ENCODE measurements at places on chromosomes 5 and 9.

DNA sequence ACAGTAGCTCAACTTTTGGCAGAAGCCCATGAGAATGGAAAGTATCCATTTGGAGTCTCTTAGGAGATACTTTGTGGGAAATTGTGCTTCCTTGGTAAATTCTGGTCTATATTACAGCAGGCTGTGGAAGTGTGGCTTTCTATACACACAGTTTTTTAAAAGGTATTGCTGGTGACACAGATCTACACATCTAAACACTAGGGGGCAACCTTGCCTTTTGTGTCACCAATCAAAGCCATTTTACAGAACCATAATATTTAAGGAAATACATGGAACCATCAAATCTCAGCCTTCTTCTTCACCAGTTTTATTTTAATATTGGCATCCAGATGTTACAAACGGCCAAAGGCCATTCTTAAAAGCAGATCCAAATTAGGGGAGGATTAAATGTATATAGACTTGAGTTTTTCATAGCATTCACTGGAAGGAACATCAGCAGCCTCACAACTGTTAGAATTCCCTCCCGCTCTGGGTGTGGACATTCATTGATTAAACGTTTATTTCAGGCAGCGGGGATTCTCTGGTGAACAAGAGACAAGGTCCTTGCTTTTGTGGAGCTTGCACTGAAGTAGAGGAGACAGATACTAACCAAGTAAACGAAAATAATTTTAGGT, 132.4 kb upstream of the EPB41L4A start:
- DNase-seq: peak; percentile 14

DNA sequence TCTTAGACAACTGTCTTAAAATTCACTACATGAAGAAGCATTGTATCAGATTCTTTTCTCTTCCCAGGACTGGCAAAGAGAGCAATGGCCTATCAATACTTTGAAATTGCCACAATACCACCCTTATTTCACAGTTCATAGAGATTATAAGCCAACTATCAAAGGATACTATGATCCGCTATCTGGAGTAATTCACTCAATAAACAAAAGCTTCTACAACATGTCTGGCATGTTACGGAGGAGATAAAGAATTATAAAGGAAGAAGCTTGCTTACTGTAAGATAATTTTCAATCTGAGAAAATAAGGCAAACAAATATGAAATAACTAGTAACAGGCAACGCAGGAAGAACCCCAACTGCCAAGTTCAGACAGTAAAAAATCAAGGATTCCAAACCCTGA, 114.8 kb downstream of the GNAQ start:
- no peak for DNase-seq

DNA sequence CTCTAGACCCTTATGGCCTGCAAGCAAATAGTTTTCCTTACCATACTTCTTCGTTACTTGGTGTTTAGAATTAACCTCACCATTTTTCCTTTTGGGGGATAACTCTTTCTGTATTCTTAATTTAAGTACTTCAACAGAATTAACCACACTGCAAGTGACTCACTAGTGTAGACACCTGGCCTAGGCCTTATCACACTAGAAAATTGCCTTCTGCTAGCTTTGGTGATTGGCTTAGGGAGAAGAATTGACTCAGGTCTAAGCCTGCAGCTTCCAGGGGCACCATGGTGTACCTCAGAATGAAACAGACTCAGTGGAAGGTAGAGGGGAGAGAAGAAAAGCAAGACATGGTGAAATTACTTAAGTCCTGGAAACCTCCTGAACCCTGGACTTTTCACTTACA, 112.8 kb upstream of the HMHB1 start:
- DNase-seq: no peak

DNA sequence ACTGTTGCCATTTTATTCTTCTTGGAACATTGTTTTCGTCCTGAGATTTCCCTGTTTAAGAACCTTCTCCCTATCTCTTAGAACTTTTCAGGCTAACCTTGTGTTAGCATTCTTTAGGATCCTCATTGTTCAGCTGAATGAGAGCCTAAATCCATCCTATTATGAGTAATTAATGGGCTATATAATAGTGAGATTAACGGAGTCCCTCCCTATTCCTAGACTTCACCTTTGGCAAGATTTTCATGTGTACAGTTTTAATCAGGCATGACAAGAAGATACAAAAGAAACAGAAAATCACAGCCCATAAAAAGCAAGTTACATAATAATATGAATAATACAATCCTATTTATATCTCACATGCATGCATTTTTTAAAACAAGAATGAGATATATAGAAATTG, 9.1 kb upstream of the MSMP start:
- DNase-seq: no peak

- no peak for DNase-seq
These were observed 72.0 kb upstream of the DAP start for GRCh38 chr5:10832987-10833386.

GRCh38 chr5:15008476-15008875, 136.9 kb upstream of the ANKH start:
- peak; percentile 96 for DNase-seq

GRCh38 chr5:170372971-170373370, 16.2 kb downstream of the KCNMB1 start:
- no peak for DNase-seq

DNA sequence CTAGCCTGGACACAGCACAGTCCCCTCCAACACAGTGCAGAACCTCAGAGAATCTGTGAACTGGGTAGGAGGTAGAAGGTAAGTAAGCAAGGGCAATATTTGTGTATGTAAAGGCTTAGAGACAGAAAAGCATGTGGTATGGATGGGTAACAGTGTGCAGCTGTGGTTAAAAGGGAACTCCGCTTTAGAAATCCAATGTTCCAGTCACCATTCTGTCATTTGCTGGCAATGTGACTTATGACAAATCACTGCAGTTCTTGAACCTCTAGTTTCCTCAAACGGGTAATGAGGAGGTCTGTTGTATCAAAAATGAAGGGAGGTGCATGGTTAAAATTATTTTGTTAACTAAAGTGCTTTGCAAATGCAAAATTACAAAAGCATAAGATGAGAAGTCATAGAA, 125.5 kb upstream of the IFNE start:
- DNase-seq: no peak

DNA sequence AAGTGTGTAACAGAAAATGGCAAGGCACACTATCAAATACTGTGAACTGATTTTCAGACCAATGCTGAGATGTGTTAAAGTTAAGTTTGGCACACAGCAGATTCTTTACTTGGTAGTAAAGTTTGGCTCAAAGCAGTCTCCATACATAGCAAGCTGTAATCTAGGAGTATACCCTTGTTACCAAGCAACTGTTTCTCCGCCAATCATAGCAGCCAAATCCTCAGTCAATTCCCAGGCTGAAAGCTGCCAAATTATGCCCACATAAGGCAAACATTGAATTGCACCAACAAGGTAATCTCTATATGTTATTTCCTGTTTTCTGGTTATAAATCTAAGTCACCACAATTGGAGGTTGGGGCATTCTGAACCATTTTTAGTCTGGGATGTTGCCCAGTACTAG, 345.7 kb downstream of the DEPDC1B start:
- no peak for DNase-seq

DNA sequence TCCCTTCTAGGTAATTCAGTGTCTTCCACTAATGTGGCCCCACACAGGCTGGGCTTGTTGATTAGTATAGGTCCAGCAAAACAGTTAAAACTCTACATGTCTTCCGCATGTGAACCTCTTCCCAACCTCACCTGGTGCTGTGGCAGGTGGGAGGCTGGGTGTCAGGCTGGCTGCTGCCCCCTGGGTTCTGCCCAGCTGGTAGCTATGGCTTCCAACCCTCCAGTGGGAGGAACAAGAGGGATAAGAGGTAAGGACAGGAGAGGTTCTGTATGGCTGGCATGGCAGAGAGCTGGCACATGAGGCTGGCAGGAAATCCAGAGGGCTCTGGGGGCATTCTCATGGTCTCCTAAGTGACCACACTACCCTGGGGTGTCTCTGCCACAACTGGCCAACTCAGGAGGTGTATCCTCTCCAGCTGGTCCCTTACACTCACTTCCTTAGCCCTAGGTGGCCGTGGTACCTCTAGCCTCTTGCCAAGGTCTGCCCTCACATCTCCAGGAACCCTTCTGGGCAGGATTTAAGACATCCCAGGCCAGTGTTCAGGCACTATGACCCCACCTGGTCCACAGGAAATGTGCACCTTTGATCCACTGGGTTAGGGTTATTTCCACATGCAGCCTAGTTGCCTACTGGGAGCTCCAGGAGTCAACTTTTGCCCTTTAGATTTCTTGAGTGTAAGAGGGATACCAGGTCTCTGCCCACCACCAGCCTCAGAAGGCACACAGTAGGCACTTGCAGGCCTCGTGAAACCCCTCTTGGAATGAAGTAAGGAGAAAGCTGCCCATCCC, 41.7 kb downstream of the AHRR start:
- DNase-seq: no peak

DNA sequence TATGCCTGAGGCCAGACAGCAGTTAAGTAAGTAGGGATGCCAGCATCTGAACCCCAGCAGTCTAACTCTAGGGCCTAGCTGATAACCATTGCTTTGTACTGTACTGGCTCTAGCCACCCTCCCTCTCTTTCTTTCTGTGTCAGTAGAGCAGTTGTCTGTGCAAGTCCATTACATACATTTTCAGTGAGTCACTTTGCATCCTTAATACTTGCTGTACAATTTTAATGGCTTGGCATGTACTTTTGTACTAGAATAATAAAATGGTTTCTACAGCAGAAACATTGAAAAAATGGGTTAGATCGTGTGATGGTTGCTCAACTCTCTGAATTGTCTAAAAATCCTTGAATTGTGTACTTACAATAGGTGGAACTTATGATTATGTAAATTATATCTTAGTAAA, 1.5 kb upstream of the TTC39B start:
- no peak for DNase-seq

DNA sequence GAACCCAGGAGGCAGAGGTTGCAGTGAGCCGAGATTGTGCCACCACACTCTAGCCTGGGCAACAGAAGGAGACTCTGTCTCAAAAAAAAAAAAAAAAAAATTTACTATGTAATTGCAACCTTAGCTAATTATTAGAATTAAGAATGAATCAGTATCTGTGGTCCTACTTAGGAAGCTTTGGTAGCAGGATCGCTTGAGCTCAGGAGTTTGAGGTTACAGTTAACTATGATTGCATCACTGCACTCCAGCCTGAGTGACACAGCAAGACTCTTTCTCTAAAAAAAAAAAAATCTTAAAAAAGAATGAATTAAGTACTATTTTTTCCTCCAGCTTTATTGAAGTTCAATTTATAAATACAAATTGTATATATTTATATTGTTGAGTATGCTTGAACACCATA, 16.7 kb downstream of the NDUFAF2 start:
- no peak for DNase-seq

GRCh38 chr5:153718713-153719112, 228.2 kb downstream of the GRIA1 start:
- no peak for DNase-seq

GRCh38 chr5:165232509-165233028, 1727.2 kb downstream of the MAT2B start:
- no peak for DNase-seq

GRCh38 chr5:133290669-133291240, 238.9 kb downstream of the HSPA4 start:
- no peak for DNase-seq

- DNase-seq: no peak
These were observed 79.0 kb downstream of the GLDC start for GRCh38 chr9:6566409-6567139.

DNA sequence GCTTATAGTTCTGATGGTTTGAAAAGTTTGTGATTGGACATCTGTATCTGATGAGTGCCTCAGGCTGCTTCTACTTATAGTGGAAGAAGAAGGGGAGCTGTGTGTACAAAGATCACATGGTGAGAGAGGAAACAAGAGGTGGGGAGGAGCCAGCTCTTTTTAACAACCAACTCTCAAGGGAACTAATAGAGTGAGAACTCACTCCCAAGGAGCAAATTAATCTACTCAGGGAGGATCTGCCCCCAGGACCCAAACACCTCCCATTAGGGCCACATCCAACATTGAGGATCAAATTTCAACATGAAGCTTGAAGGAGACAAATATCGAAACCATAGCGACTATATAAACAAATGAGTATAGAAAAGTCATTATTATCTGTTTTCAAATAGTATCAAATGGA, 64.7 kb upstream of the PRLR start:
- no peak for DNase-seq
